IMR-90 (cell line): ENCODE measurements at places on chromosomes 16 and 17. TPM values are rescaled to one million over a fixed set of nuclear protein-coding genes. Genes with fewer than 3 reads are reported as not detected.

Gene CEP112
- 3.6 and 5.6 TPM in 2 replicates for total RNA-seq

Gene ACBD4
- 1.7 and 2.3 TPM in 2 replicates for total RNA-seq

- no peak for DNase-seq
Measured at GRCh38 chr16:79312502-79312901, 288.0 kb downstream of the MAF start.

Gene KRT33A
- not detected in 2 replicates for total RNA-seq

GRCh38 chr17:81453712-81454111 lies 58.5 kb downstream of the BAHCC1 start:
- no peak for DNase-seq

- peak; percentile 52 for DNase-seq
Measured at GRCh38 chr17:48546137-48546923, 1.4 kb upstream of the HOXB2 start.

Gene GPR142
- total RNA-seq = not detected in 2 replicates

GRCh38 chr17:16953347-16953746 lies 18.6 kb downstream of the TNFRSF13B start:
- no peak for DNase-seq

DNA sequence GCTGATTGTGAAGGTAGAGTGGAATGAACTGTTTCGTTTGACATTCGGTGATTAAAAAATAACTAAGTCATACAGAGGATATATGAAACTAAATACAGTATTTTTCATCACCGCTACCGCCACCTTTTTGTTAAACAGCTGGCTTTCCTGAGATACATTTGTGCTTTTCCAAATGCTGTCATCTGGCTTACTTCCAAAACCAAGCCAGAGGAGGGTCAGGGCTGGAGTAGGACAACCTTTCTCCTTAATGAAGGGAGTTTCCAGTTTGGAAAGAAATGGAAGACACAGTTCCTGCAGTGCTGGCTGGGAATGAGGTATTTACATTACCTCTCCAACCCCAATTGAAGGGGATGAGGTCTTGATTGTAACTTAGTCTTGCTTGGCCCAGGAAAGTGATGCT lies 3.2 kb downstream of the TNRC6C start:
- peak; percentile 16 for DNase-seq

- DNase-seq = no peak
Measured at GRCh38 chr17:50502301-50502990, 5.8 kb upstream of the MYCBPAP start.

GRCh38 chr16:14682121-14682520 lies 12.0 kb downstream of the PLA2G10 start:
- no peak for DNase-seq

DNA sequence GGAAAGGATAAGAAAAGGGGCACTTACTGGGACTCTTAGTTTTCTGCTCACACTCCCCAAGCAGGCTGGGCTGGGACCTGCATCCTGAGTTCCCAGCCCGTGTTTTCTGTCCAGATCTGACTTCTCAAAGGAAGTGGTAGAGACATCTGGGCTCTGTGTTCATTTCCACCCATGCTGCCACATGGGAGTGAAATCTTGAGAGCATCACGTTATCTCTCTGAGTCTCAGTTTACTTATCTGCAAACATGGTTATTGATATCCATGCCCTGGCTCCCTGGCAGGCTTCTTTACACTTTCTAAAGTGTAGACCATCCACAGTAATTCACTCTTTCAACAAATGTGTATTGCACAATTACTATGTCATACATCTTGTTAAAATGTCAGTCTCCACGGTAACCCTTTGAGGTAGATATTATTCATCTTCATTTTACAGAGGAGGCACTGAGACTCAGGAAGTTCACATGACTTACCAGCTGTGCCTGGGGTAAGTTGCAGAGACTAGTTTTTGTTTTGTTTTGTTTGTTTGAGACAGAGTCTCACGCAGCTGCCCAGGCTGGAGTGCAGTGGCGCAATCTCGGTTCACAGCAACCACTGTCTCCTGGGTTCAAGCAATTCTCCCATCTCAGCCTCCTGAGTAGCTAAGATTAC lies 3.4 kb downstream of the ZNF688 start:
- peak; percentile 74 for DNase-seq

DNA sequence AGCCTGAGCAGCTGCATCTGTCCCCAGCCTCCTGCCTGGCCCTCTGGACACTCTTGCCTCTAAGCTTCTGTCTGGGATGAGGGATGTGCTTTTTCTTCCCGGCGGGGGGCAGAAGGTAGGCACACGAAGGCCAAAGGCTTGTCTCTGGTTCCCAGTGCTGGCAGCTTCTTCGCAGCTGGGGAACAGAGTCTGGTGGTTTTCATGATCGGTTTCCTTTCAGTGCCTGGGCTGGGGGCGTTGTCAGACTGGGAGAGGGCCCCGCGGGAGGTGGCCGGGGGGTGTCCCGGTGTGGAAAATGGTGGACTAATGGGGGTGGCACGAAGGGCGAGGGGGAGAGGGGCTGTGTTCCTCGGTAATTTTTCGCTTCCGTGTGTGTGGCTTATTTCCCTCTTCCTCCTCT lies 988 bp downstream of the RAP1GAP2 start:
- DNase-seq = no peak

DNA sequence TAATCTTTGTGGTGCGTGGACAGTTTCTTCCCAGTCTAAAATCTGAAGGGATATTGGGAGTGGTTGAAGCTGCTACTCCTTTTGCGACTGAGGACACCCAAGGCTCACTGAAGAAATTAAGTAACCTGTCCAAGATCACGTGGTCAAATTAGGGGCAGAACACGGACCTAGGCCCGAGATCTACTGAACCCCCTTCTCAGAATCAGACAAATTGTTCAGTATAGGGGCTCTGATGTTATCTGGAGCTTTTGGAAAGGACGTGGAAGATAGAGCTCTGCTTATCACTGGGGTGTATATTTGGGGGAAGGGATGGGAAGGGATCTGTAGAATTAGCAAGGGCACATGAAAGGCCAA lies 857 bp downstream of the TANGO6 start:
- no peak for DNase-seq

DNA sequence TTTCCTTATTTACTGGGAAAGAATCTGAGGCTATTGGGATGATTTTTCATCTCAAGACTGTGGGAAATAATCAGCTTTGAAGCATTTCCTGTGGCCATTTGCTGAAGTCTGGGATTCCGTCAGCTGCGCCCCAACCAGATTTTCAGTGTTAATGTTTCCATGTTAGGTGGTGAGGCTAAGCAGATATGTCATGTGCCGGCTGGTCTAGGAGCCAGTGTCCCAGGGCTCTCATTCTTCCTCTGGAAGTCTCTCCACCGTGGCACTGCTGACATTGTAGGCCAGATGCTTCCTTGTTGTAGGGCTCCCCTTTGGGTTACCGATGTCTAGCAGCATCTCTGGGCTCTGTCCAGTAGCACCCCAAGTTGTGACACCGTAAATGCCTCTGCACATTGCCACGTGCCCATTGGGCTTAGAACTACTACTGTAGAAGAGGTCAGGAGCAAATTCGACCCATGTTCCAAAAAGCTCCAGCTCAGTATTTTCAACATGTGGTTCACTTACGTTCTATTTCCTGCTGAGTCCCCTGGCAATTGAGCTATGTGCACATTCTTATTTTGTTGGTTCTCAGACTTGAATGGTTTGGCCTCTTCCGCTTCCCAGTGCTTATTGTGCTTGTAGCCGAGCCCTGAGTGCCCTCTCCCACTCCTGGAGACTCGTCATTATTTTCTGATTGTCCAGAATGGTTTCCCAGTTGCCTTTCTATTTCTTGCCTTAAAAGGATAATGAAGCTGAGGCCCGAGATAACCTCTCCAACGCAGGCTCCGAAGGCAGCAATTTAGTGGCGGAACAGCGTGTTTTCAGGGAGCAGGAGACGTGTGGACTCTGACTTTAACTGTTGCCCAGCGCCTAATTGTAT lies 82.2 kb downstream of the SPECC1 start:
- no peak for DNase-seq

DNA sequence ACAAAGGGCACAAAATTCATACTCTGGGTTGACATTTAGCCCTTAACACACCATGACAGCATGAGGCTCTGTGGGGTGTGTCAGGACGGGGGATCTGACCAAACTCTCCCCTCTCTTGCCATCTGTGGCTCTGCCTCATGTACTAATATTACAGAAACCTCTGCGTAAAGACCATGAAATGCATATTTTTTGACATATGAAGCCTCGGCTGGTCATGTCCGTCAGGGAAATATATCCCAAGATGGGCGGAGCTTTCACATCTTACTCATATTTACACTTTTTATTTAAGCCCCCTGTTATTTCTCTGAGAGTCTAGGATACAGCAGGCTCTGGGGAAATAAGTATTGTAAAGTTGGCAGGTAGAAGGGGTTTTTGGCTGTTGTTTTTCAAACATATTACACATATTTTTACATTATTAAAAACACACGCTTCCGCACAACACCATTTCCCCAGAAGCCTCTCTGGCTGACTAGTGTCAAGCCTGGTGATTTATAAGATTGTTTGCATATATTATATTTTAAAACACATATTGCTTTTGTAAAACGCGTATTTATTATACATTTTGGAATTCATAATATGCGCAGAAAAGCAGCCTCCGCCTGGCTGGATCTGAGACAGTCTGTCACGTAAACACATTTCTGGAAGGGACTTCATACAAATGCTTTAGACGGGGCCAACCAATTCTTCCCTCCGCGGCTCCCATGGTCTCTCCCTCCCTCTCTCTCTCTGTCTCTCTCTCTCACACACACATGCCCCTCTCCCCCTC lies 237.7 kb upstream of the ZFHX3 start:
- no peak for DNase-seq

- DNase-seq = no peak
Measured at GRCh38 chr16:3546986-3547682, 30.1 kb downstream of the NLRC3 start.

GRCh38 chr16:83956336-83957289 lies 3.6 kb downstream of the OSGIN1 start:
- DNase-seq = peak; percentile 72

DNA sequence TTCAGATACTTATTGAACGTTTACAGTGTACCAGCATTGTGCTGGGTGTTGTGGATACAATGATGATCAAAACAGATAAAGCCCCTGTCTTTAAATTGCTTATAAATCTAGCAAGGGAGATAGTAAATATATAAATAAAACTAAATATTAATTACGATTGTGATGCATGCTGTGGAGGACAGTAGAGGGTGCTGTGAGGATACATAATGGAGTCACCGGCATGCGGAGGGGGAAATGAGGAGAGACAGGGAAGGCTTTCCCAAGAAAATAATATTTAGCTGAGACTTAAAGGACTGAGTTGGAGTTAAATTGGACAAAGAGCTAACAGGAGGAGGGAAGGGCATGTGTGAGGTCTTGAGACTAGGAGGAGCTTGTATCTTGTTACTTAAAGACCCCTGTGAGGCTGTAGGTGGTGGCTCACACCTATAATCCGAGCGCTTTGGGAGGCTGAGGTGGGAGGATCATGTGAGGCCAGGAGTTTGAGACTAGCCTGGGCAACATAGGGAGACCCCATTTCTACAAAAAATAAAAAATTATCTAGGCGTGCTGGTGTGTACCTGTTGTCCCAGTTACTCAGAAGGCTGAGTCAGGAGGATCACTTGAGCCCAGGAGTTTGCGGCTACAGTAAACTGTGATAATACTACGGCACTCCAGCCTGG lies 2.4 kb downstream of the DHRS7B start:
- DNase-seq = peak; percentile 67

Gene SDK2
- under 0.01 TPM in 2 replicates for total RNA-seq

DNA sequence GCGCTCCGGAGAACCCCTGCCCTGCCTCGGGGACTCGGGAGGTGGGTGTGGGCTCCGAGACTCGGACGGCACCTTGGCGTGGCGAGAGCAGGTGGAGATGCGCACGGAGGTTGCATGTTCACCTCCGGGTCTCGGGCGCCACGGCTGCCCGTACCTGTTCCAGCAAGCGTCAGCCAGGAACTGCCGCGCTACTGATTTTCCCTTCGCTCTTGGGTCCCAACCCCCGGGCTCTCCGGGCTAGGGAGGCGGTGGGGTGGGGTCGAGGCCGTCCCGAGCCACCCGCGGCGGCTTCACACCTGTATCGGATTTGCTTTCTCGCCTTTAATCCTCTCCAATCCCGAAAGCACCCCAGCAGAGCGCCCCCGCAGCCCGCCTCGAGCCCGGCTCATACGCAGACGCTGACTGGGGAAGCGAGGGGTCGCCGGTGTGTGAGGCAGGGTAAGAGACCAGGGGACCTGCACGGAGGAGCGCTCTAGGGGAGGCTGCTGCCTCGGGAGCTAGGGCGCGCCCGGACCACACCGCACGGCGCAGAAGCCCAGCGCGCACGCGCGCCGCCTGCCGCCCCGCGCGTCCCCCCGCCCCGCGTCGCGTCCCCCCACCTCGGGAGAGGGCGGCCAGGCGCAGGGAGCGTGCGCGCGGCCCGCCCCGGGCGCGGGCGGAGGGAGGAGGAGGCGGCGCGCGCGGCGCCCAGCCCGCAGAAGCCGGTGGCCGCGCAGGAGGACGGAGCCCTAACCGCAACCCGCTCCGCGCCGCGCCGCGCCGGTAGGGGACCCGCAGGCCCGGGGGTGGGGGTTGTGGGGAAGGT lies at the start of gene DUSP14:
DUSP14 (plus strand) TSS at position 695 of the 805 bp plus-strand sequence. CDS start 22,382 bp downstream, outside the sequence.
- peak; percentile 77 for DNase-seq
